ENCODE measurements at places on chromosomes 7 and 10. TPM values are rescaled to one million over a fixed set of nuclear protein-coding genes. Genes with fewer than 3 reads are reported as not detected.

PRKCQ gene
- 2.2 TPM for polyA plus RNA-seq

PLXDC2 gene
- polyA plus RNA-seq = 105 TPM

AMPH gene
- 32.8 TPM for polyA plus RNA-seq

ZNF727 gene
- 9.8 TPM for polyA plus RNA-seq

SFMBT2 gene
- polyA plus RNA-seq = 3.3 TPM
